Nasal cavity respiratory epithelium epithelial cell of viscerocranial mucosa (primary cell): ENCODE measurements at places on chromosomes 1 and 21. TPM values are rescaled to one million over a fixed set of nuclear protein-coding genes. Genes with fewer than 3 reads are reported as not detected.

SLC44A5 gene
- 2.5 and 3.1 TPM in 2 replicates for total RNA-seq

LENEP gene
- total RNA-seq: 1.00 TPM in 1 of 2 replicates, not detected in the other

CELA3A gene
- total RNA-seq: not detected in 2 replicates

OR2T2 gene
- not detected in 2 replicates for total RNA-seq

OLIG2 gene
- total RNA-seq: not detected in 2 replicates

REN gene
- under 0.01 TPM in 1 of 2 replicates, not detected in the other for total RNA-seq

HTR6 gene
- total RNA-seq: not detected in 2 replicates

SLC25A34 gene
- total RNA-seq: 0.68 and 1.7 TPM in 2 replicates

BRDT gene
- total RNA-seq: not detected in 2 replicates

S100A7 gene
- 0.64 and 2.1 TPM in 2 replicates for total RNA-seq

C1orf87 gene
- not detected in 2 replicates for total RNA-seq

UMODL1 gene
- 0.07 TPM in 1 of 2 replicates, not detected in the other for total RNA-seq

OR6N1 gene
- not detected in 2 replicates for total RNA-seq

TPRG1L gene
- total RNA-seq: 26.0 and 28.8 TPM in 2 replicates

KCNE1 gene
- 0.34 and 0.71 TPM in 2 replicates for total RNA-seq

SPATA21 gene
- total RNA-seq: not detected in 2 replicates

WARS2 gene
- total RNA-seq: 14.4 and 14.5 TPM in 2 replicates

CRYAA gene
- total RNA-seq: not detected in 2 replicates

PRKAB2 gene
- total RNA-seq: 34.2 and 35.2 TPM in 2 replicates

SPRR2B gene
- total RNA-seq: 1.0 TPM in 1 of 2 replicates, not detected in the other

RBM11 gene
- total RNA-seq: 0.34 and 0.36 TPM in 2 replicates
